ENCODE measurements at places on chromosomes 5 and 9.

DNA sequence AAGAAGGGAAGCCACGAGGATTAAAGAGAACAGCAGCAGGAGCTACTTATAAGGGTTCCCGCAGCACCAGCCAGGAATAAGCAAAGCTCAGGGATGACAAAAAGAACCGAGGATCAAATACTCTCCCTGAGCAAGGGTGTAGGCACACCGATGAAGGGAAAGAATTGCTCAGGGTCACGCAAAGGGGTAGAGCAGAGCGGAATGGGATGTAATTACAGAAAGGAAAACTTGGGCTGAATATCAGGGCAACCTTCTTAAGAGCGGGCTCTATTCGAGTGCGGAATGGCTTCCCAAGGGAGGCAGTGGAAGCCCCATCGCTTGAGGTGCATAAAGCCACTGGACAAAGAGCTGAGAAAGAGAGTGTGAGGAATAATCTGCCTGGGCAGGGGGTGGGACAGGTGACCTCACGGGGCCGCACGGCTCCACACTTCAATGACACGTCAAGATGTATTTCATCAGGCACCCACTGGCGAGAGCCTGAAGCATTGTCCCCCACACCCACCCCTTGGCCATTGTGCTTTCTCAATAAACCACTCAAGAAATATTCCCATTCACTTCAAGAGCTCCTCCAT lies 162.2 kb downstream of the EBF1 start:
- no peak overlapping the region for H3K27ac ChIP-seq
- no peaks in the 10 kb centered on the region for H3K27me3 ChIP-seq
- H3K4me3 ChIP-seq = no peak overlapping the region
- DNase-seq = no peak

DNA sequence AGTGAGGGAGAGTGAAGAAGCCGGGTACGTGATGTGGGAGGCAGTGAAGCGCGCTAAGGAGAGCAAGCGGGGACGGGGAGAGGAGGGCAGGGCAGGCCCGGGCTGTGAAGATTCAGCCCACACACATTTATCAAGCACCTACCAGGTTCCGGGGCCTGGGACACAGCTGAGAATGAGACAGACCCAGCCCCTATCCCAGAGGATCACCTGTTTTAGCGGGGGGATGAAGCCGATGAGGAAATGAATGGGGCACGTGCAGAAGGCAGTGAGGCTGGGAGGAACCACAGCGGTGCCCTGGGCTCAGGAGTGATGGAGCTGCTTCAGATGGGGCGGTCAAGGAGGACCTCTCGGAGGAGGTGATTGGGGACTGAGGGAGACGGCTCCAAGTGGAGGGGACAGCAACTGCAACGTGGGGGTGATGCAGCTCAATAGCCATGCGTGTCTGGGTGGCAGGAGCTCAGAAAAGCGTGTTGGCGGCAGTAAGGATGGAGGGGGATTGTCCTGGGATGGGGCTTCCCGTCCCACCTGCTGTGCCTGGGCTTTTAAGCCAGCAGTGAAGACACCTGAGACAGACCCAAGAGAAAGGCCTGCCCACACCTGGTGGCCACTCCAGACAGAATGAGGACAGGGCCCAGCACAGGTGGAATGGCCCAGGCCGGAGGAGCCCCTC lies 77.5 kb upstream of the UNC5A start:
- H3K4me3 ChIP-seq = no peak overlapping the region
- DNase-seq = peak; percentile 40
- no peaks in the 10 kb centered on the region for H3K36me3 ChIP-seq
- peaks cover 82% of the 10 kb centered on the region for H3K27me3 ChIP-seq
- H3K27ac ChIP-seq = no peak overlapping the region
- H3K4me1 ChIP-seq = no peaks in the 10 kb centered on the region

GRCh38 chr5:83528439-83528769 lies 56.9 kb downstream of the VCAN start:
- no peaks in the 10 kb centered on the region for H3K36me3 ChIP-seq
- H3K4me1 ChIP-seq = no peaks in the 10 kb centered on the region
- no peaks in the 10 kb centered on the region for H3K27me3 ChIP-seq
- no peak for DNase-seq
- no peak overlapping the region for H3K4me3 ChIP-seq

DNA sequence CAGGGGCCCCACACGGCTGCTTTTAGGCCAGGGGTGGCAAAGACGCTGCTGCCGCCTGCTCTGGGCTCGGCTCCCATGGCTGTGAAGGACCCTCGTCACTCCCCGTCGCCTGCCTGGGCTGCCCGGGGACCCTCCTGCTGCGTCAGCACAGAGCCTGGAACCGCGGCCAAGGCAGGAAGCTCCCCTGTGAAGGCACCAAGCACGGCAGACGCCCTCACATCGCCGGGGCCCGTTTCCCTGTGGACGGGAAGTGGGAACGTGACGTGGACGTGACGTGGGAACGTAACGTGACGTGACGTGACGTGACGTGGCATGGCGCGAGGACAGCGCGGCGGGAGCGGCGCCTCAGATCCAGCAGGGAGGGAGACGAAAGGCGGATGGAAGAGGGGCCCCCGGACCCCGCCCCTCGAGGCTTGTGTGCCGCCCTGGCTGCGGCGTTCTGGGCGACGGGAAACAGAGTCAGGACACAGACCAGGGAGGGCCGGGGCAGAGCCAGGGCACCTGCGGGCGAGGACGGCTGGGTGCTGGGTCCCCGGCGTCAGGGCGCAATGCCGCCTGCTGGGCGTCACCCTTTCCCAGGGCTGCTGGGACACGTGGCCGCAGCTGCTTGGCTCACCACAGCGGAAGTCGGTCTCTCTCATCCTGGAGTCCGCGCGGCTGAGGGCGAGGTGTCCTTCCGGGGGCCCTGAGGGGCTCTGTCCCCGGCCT lies 53.1 kb downstream of the MRPL36 start:
- peak; percentile 60 for DNase-seq
- no peaks in the 10 kb centered on the region for H3K36me3 ChIP-seq
- peaks cover 16% of the 10 kb centered on the region for H3K27me3 ChIP-seq

DNA sequence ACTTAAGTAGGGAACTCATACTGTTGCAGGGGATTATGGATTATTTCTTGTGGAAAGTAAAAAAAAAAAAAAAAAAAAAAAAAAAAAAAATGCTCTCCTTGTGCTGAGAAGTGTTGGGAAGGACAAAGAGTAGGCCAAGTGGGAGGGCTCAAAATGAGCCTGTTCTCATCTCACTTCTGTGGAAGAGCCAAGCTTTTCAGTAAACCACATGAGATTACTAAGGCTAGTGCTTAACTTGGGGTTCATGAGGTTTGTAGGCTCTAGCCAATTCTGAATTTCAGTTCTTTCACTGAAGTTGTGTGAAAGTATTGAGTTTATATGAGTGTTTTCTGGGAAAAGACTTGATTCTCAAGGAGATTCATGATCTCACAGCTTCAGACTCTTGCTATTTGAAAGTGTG lies 23.0 kb upstream of the CEP78 start:
- H3K27me3 ChIP-seq = no peaks in the 10 kb centered on the region
- no peak overlapping the region for H3K27ac ChIP-seq
- no peak for DNase-seq

DNA sequence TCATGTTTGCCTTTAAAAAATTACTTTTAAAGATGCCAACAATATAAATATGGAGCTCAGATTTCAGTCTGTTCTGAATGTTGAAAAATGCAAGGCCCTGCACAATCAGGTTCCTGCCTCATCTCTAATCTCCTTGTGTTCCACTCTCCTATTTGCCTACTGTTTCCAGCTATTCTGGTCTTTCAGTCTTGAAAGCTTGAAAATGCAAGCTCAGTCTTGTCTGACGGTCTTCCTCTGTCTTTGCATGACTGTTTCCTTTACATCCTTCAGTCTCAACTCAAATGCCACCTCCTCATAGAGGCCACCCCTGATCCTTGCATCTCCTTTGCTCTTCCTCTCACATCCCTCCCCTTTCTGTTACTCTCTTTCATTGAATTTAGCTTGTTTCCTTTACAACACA lies 354.9 kb downstream of the KIF4B start:
- no peaks in the 10 kb centered on the region for H3K4me1 ChIP-seq
- no peaks in the 10 kb centered on the region for H3K27me3 ChIP-seq
- H3K36me3 ChIP-seq = no peaks in the 10 kb centered on the region

GRCh38 chr9:36818965-36819870 lies 214.8 kb downstream of the PAX5 start:
- H3K27me3 ChIP-seq = peaks cover 38% of the 10 kb centered on the region
- H3K4me1 ChIP-seq = peaks cover 15% of the 10 kb centered on the region
- peak overlapping the region; percentile 30 for H3K4me3 ChIP-seq

DNA sequence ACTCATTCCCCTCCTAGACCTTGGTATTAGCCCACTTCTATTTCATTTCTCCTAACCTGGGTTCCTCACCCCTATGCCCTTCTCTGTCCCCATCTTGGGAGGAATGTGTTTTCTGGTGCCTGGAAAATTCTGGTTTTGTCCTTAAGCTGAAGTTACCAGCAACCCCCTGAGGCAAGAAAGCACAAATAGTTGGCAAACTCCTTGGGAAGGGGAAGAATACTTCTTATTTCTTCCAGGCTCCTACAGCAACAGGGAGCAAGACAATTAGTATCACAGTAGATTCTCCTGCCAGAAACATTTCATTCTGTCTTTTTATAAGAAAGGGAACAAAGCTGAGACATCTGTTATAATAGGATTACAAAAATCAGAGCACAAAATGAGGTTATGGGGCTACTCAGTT lies 142.5 kb downstream of the SNCAIP start:
- H3K4me3 ChIP-seq = no peak overlapping the region
- no peak for DNase-seq
- H3K27me3 ChIP-seq = no peaks in the 10 kb centered on the region
- H3K27ac ChIP-seq = no peak overlapping the region

- H3K36me3 ChIP-seq = no peaks in the 10 kb centered on the region
- H3K27ac ChIP-seq = no peak overlapping the region
Observed at GRCh38 chr9:91180930-91181268, 180.8 kb downstream of the AUH start.

DNA sequence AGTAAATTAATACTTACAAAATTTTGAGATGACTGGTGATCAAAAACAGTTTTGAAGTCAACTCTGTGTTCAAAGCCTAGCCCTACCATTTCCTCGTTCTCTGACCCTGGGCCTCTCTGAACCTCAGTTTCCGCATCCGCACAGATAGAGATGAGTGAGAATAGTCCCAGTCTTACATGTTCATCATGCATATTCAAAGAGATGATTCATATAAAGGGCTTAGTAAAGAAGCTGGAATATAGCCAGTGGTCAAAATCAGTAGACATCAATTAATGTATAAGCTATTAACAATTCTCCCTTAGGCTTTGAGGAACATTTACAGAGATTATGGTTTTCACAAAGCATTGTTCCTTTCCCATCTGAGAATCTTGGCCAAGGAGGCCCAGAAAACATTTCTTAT lies 250.6 kb downstream of the SPOCK1 start:
- no peak overlapping the region for H3K27ac ChIP-seq
- H3K27me3 ChIP-seq = no peaks in the 10 kb centered on the region
- no peaks in the 10 kb centered on the region for H3K36me3 ChIP-seq
- no peak for DNase-seq

DNA sequence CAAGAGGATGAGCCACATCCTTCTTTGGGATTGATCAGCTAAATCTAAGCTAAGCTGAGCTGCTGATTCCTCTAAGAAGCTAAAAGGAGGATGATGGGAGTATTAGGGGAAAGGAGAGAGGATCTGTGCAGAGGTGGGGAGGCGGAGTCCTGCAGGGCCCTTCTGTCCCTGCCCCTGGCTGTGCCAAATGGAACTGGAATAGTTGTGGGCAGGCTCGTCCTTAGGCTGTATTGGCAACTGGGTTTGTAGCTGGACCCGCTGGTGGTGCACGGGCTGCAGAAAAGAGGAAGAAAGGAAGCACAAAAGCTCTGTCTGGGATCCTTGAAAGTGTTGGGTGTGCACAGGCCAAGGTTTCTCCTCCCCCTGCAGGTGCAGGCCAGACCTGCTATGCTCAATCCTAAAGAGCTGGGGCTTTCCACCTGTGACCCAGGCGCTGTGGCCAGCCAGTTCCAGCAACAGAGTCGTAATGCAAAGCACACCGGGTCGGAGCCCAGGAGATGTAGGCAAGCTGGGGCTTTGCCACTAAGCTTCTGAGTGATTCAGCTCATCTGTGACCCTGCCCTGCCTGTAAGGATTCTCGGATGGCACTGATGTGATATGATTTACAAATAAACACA lies 9.8 kb downstream of the CLTB start:
- no peaks in the 10 kb centered on the region for H3K27me3 ChIP-seq
- DNase-seq = no peak
- H3K4me3 ChIP-seq = no peak overlapping the region
- H3K27ac ChIP-seq = peak overlapping the region; percentile 51
- H3K36me3 ChIP-seq = peaks cover 46% of the 10 kb centered on the region

- H3K27ac ChIP-seq = no peak overlapping the region
- no peaks in the 10 kb centered on the region for H3K36me3 ChIP-seq
Observed at GRCh38 chr9:125620216-125620615, 86.8 kb downstream of the MAPKAP1 start.

DNA sequence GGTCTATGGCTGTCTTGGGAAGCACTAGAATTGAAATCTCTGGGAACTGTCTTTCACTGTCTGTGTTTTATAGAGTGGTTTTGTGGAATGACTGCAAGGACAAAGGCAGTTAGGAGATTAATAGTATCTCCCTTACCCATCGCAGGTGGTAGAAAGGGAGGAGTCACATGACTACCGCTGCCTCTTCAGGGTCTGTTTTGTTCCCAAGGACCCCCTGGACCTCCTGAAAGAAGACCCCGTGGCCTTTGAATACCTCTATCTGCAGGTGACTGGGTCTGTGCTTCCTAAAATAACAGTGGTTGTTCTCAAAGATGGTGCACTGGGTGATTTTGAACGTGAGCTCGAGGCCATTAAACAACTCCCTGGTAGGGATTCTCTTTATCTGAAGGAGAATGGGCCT lies 22.8 kb upstream of the TRMT10B start:
- H3K27ac ChIP-seq = no peak overlapping the region
- H3K4me1 ChIP-seq = no peaks in the 10 kb centered on the region
- H3K4me3 ChIP-seq = no peak overlapping the region
- peaks cover 5% of the 10 kb centered on the region for H3K27me3 ChIP-seq
- DNase-seq = no peak
- no peaks in the 10 kb centered on the region for H3K36me3 ChIP-seq

- H3K27me3 ChIP-seq = no peaks in the 10 kb centered on the region
- H3K4me1 ChIP-seq = no peaks in the 10 kb centered on the region
- no peaks in the 10 kb centered on the region for H3K36me3 ChIP-seq
- no peak overlapping the region for H3K27ac ChIP-seq
Observed at GRCh38 chr5:97224112-97224750, 41.2 kb upstream of the RIOK2 start.

GRCh38 chr5:90473396-90474234 lies 956 bp downstream of the MBLAC2 start:
- DNase-seq = no peak
- peak overlapping the region; percentile 88 for H3K27ac ChIP-seq
- no peaks in the 10 kb centered on the region for H3K27me3 ChIP-seq
- H3K4me1 ChIP-seq = peaks cover 43% of the 10 kb centered on the region
- H3K4me3 ChIP-seq = peak overlapping the region; percentile 87
